Gastroesophageal sphincter (tissue), 4 donors: ENCODE measurements at places on chromosomes 2 and 18. TPM values are rescaled to one million over a fixed set of nuclear protein-coding genes. Genes with fewer than 3 reads are reported as not detected.

DNA sequence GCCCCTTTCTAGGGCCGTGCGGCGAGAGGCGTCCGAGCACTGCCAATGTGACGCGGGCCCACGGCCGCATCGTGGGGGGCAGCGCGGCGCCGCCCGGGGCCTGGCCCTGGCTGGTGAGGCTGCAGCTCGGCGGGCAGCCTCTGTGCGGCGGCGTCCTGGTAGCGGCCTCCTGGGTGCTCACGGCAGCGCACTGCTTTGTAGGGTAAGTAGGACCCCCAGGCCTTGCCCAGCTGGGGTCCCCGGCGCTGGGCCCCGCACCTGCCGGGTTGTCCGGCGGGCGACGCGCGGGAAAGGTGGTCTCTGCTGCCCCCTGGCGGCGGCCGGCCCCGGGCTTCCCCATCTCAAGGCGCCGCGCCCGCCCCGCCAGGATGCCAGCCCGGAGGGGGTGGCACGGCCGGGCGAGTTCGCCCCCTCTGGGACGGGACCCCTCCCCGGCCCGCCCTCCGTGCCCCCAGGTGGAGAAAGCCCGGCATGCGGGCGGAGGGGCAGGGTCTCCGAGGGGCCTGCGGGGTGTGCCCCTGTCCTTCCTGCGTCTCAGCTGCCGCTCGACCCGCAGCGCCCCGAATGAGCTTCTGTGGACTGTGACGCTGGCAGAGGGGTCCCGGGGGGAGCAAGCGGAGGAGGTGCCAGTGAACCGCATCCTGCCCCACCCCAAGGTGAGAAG lies 1.9 kb downstream of the PRSS56 start:
- ATAC-seq: peak; percentile 65

DNA sequence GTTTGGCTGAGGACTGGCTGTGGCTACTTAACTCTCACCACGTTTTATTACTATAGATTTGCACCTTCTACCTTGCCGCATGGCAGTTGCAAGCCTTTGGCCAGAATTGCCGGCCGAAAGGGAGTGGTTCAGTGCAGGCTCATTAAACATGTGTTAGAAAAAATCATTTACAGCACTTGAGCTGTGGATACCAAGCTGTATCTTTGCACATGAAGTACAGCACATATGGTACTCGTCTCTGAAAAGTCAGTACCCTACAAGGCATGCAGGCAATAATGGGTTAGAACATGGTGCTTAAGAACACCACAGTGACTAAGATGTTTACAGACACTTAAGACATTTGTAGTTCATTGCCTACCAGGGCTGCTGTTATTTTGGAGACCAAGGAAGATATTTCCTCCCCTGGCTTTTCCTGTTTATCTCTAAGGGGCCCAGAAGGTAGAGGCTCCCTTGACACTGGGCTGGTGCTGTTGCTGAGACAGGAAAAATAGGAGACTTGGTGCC lies 103.1 kb downstream of the ZNF532 start:
- no peak for ATAC-seq

VWA3B gene
- not detected for total RNA-seq

DNA sequence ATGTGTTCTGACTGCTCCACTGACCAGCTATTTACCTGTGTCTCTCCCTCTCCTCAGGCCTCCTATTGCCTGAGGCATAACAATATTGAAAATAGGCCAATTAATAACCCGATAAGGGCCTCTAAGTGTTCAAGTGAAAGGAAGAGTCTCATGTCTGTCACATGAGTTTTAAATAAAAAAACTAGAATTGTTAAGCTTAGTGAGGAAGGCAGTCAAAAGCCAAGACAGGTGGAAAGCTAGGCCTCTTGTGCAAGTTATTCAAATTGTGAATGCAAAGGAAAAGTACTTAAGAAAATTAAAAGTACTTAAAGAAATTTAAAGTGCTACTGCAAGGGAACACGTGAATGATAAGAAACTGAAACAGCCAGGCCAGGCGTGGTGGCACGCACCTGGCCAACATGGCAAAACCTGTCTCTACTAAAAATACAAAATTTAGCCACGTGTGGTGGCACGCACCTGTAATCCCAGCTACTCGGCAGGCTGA lies 44.9 kb upstream of the TAF4B start:
- ATAC-seq: no peak

GRCh38 chr2:53347269-53347668 lies 420.3 kb upstream of the CHAC2 start:
- ATAC-seq: no peak

- peak; percentile 19 for ATAC-seq
Observed at GRCh38 chr18:12315490-12315889, 7.4 kb downstream of the TUBB6 start.

MC2R gene
- not detected for total RNA-seq

DNA sequence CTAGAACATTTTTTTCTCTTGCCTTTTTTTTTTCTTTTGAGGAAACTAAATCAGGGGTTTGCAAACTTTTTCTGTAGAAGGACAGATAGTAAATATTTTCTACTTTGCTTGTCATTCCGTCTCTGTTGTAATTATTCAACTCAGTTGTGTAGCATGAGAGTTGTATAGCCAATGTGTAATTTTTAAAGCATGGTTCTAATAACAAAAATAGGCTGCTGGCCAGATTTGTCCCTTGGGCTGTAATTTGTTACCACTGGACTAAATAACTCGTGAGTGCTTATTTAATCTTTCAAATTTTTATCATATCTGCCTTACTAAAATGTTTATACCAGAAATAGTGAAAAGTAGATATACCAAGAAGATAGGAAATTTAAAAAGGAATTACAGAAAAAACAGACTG lies 43.0 kb downstream of the CCDC148 start:
- ATAC-seq: no peak

GRCh38 chr18:11042247-11042646 lies 107.1 kb downstream of the PIEZO2 start:
- no peak for ATAC-seq

DNA sequence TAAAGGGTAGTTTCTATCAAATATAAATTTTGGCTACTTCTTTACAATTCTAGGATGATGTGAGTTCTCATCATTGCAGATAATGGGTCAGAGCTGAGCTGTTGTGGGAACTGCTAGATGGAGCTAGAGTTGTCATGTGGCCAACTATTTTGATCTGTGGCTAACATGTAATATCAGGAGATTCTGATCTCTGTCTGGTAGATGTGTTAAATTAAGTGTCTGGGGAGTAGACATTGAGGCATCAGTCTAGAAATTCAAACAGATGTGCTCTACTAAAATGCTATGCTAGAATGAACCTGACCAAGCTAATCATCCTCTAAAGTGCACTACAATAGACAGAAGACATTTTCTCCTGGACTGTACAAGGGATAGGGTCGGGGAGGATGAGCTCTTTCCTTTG lies 30.3 kb upstream of the DARS1 start:
- ATAC-seq: no peak
